ENCODE measurements at places on chromosomes 11 and 22. TPM values are rescaled to one million over a fixed set of nuclear protein-coding genes. Genes with fewer than 3 reads are reported as not detected.

DNA sequence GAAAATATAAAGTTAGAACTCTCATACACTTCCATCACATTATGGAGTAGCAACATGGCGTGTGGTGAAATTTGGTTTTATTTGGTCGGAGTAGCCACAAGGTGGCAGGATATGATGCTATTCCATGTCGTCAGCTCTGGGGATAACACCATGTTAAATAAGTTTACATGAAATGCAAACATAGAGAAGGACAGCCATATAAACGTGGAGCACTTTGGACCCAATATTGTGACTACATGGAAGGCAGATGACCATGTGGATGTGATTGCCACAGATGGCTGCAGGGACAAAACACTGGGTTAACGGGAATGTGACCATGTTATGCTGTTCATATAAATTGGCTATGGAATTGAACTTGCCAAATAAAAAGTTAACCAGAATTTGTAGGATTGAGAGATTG lies 21.0 kb downstream of the OR5M11 start:
- DNase-seq: no peak
- H3K27me3 ChIP-seq: no peaks in the 10 kb centered on the region
- H3K4me1 ChIP-seq: no peaks in the 10 kb centered on the region
- H3K27ac ChIP-seq: no peak overlapping the region
- no peaks in the 10 kb centered on the region for H3K36me3 ChIP-seq

GRCh38 chr22:30471616-30472318 lies at the start of gene SEC14L3:
TSS of gene SEC14L3 (minus strand) at chr22:30472017. CDS start at chr22:30471958, 59 bp downstream.
- peak; percentile 51 for DNase-seq
- H3K4me3 ChIP-seq: no peak within 1 kb of the TSS
- H3K27ac ChIP-seq: no peak within 1 kb of the TSS
- no peaks in the 10 kb centered on the region for H3K36me3 ChIP-seq

DNA sequence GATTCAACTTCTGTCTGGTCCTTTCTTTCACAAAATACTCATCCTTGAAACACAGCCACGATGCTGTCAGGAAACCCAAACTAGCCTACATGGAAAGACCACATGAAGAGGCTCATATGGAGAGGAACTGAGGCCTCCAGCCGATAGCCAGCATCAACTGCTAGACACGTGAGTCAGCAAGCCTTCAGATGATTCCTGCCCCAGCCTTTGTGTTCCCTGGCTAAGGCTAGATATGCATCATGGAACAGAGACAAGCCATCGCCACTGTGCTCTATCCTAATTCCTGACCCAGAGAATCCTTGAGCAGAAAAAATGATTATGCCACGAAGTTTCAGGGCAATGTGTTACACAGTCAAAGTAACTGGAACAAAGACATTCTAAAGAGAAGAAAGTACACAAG lies 75.5 kb downstream of the ENTHD1 start:
- no peak overlapping the region for H3K4me3 ChIP-seq
- no peaks in the 10 kb centered on the region for H3K4me1 ChIP-seq
- H3K27me3 ChIP-seq: no peaks in the 10 kb centered on the region
- no peak for DNase-seq

Gene TEX12
- 0.20 TPM for polyA plus RNA-seq

DNA sequence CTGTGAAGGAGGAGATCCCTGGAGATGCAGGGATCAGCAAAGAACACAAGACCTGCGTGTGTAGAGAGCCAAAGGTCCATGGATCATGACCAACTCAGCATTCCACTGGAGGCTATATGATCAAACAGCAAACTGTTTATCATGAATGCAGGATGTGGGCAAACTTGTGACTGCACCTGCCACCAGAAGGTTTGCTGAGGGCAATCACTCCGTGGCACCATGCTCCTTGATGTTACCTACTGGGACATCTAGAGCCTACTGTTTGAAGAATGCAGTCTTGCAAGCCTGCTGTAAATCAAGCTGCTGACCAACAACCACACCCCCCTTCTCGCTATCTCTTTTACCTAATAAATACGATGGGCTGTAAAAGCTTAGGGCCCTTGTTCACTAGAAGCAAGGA lies 9.7 kb downstream of the SCGB1D2 start:
- H3K27me3 ChIP-seq: peaks cover 10% of the 10 kb centered on the region
- no peak for DNase-seq
- no peaks in the 10 kb centered on the region for H3K4me1 ChIP-seq
- no peak overlapping the region for H3K27ac ChIP-seq
- no peak overlapping the region for H3K4me3 ChIP-seq
